Activated CD4-positive, alpha-beta T cell treated with anti-CD3 and anti-CD28 coated beads, Interleukin-2, amount 10 ng/mL, durations not matched to agents 7 days and 5 days (primary cell): ENCODE measurements at places on chromosomes 7 and 10.

DNA sequence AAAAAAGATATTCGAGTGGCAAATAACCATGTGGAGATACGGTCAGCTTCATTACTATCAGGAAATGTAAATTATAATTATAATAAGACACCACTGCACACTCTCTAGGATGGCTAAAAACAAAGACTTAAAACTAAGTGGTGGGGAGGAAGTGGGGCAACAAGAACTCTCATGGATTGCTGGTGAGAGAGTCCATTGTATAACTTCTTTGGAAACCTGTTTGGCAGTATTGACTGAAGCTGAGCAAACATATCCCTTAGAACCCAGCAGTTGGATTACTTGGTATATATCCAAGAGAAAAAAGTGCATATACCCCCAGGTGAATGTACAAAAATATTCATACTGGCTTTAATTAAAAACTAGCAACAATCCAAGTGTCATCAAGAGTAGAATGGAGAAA, 133.7 kb upstream of the CTBP2 start:
- no peak for DNase-seq

- DNase-seq: no peak
Measured at GRCh38 chr7:75891815-75892411, 13.1 kb downstream of the RHBDD2 start.

- no peak for DNase-seq
Measured at GRCh38 chr10:22301193-22301592, 15.0 kb upstream of the COMMD3 start.

- no peak for DNase-seq
Measured at GRCh38 chr7:128231677-128232076, 9.4 kb upstream of the LEP start.

GRCh38 chr7:90948085-90948484, 316.1 kb upstream of the FZD1 start:
- DNase-seq: no peak

GRCh38 chr7:44969049-44969700, 9.6 kb downstream of the MYO1G start:
- DNase-seq: no peak

GRCh38 chr7:7829667-7830066, 111.3 kb upstream of the RPA3 start:
- no peak for DNase-seq

- DNase-seq: no peak
Measured at GRCh38 chr10:60224066-60224705, 165.5 kb downstream of the ANK3 start.

DNA sequence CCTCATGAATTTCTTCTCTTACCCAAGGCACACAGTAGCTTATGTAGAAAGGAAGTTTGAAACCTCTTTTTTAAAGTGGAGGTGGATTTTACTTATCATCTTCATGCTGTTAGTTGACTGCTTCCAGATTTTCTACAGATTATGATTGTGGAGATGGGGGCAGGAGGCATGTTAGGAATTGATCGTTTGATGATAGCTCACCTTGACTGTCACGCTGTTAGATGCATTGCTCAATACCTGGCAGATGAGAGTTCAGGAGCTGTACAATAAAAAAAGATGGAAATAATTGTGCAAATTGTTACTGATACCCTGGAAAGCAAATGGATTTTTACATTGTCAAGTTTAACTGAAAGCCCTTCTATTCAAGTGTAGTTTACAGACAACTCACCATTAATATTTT, 340.3 kb downstream of the PLXDC2 start:
- DNase-seq: no peak

GRCh38 chr10:53379956-53380355, 607.4 kb upstream of the MBL2 start:
- DNase-seq: no peak

DNA sequence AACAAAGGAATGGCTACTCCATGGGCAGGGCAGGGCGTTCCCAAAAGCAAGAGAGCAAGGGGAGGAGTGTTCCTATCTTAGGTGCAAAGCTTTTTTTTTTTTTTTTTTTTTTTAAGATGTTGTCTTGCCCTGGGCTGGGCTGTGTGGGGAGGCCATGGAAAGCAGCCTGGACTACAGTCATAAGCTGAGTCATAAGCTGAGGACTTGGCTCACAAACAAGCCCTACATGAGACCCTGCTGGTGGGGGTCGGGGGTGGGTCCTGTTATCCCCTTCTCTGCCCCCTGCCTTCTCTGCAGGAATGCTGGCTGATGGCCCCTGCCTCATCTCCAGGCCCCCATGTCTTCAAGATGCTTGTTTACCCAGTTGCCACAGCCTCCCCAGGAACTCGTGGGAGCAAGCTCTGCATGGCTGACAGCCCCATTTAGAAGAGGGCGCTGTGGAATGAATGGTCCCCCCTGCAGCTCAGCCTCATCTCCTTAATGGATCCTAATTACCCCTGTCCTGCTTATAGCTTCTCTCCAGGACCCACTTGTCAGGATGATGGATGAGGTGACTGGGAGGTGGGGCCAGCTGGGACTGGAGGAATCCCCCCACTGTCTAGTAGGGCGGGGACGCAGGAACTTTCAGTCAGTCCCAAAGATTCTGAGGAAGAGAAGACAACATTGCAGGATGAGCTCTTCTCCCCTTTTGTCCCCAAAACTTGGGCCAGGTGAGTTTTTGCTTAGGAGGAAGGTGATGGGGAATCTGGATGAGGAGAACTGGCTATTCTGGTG, 340.8 kb upstream of the PODXL start:
- DNase-seq: no peak

GRCh38 chr7:451255-452225, 68.1 kb downstream of the PDGFA start:
- DNase-seq: no peak

DNA sequence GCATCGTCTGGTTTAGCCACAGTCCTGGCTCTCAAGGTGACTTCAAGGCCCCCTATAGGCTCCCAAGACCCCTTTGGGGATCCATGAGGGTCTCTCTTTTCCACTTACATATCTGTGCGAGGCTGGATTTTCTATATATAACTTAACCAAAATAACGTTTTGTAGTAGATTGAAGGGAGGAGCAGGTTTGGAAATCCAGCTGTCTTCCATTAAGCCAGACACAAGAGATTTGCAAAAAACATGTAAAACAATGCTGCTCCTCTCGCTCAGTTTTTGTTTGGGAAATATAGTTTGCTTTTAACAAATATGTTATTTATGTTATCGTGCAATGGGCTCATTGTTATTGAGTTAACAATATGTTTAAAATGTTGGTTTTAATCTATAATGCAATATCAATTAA, 811.2 kb downstream of the TYW1 start:
- DNase-seq: no peak

DNA sequence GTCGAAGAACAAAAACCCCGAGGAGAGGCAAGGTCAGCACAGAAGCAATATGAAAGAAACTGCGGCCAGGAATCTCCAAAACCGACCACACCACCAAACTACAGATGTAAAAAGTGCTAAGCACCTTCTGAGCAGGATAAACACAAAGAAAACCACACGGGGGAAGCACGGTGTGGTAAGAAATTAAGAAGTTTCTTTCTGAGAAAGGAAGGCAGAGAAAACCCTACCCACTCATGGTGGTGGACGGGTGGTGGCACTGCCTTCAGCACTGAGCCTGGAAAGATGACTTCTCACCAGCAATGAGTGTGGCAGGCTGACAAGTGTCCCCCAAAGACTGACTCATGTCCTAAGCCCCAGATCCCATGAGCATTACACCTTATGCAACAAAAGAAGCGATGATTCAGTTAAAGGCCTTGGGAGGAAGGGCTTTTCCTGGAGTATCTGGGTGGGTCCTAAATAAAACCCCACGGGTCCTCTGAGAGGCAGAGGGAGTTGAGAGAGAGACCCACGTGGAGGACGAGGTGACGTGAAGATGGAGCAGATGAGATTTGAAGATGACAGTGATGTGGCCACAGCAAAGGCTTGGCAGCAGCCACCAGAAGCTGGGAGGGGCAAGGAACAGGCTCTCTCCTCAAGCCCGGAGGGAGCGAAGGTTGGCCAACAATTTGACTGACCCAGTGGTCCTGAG, 124.9 kb downstream of the DLG5 start:
- DNase-seq: peak; percentile 53

- DNase-seq: no peak
Measured at GRCh38 chr10:11757454-11757820, 15.3 kb downstream of the ECHDC3 start.

DNA sequence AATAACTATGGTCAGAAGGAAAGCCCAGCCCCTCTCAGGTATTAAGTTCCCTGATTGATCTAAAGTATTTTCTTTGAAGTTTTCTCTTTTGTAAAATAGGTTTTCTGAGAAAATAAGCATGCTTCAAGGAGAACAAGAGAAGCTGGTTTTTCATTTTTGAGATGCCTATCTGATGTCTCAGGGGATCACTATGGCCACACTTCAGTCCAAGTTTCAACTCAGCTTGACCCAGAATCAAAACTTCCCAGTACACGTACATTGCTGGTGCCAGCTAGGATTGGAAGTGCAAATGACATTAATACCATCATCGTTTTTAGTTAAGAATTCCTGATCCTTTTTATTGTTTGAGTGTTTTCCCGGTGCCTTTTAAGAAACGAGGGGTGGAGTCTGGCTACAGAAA, 7.2 kb downstream of the ITIH5 start:
- DNase-seq: no peak

GRCh38 chr10:133001114-133001513, 58.7 kb upstream of the CFAP46 start:
- no peak for DNase-seq

- DNase-seq: no peak
Measured at GRCh38 chr10:132001238-132001972, 19.7 kb upstream of the BNIP3 start.

- DNase-seq: no peak
Measured at GRCh38 chr7:46146454-46147255, 225.6 kb upstream of the IGFBP3 start.
